ENCODE measurements at places on chromosomes 2 and 18.

DNA sequence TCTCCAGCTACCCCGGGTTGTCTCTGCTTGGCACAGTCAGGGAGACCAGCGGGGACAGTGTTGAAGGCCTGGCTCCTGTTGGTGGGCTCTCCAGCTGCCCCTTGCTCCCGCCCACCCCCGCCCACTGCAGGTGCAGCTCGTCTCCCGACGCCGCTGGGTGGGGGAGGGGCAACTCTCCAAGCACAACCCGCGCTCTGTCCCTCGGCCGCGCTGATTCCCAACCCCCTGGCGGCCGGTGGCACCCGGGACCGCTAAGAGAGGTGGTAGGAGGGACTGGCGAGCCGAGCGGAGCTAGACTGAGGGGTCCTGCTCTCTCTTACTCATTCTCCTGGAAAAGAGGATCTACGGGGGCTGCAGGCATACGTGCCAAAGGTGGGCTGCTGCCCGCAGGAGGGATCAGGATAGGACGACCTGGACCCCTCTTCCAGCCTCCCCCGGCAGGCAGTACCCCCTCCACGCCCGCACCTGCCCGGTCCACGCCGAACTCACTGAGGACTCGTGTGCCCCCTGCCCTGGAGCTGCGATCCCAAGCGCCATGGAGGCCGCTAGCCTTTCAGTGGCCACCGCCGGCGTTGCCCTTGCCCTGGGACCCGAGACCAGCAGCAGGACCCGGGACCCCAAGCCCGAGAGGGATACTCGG is 44.5 kb downstream of the DDX18 start:
- H3K36me3 ChIP-seq: no peaks in the 10 kb centered on the region
- no peak overlapping the region for H3K27ac ChIP-seq
- no peak overlapping the region for H3K4me3 ChIP-seq
- no peak for DNase-seq
- H3K4me1 ChIP-seq: no peaks in the 10 kb centered on the region

GRCh38 chr18:35183886-35184285 is 56.9 kb upstream of the ZNF397 start:
- no peaks in the 10 kb centered on the region for H3K36me3 ChIP-seq
- no peak overlapping the region for H3K27ac ChIP-seq
- H3K4me1 ChIP-seq: no peaks in the 10 kb centered on the region
- DNase-seq: no peak
- peaks cover 3% of the 10 kb centered on the region for H3K27me3 ChIP-seq
- H3K4me3 ChIP-seq: no peak overlapping the region

DNA sequence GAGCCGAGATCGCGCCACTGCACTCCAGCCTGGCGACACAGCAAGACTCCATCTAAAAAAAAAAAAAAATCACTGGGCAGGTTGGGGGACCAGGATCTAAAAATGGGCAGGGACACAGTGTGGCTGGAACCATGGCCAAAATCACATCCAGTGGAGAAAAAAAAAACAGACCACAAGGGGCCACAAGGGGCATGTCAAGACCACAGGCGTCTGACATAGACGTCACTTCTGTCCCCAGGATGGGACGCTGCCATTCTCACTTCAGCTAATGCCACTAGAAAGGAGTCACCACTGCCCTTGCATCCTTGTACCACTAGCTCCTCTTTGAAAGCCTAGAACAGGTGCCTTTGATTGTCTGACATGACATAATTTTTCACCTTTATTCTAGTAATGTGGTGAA is 2.5 kb upstream of the POMC start:
- no peak overlapping the region for H3K27ac ChIP-seq
- no peak for DNase-seq
- H3K36me3 ChIP-seq: no peaks in the 10 kb centered on the region
- H3K4me1 ChIP-seq: peaks cover 22% of the 10 kb centered on the region
- H3K4me3 ChIP-seq: no peak overlapping the region

DNA sequence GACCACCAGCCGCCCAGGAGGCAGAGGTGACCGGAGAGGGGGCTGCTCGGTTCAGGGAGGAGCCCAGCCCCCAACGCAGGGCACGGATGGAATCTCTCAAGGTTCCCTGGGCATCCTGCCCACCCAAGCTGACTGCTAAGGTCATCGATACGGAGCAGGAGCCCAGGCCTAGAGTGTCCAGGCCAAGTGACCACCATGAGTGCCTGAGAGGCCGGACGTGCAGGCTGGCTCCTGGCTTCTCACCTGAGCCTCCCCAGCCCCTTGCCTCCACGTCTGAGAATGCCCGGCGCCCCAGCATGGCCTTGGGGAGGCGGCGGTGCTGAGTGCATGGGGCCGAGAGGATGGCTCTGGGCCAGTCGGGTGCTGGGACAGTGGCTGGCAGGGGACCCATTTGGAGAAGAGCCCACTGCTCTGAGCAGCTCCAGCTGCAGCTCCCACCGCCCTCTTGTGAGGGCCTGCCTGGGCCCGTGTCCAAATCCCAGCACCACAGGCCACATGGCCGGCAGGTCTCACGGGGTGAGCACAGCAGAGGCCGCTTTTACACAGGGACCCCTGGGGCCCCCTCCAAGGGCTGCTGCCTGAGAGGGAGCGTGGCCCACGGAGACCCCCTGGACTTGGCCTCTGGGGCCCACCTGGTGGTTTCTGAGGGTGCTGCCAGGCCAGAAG is 102.8 kb upstream of the CTDP1 start:
- H3K27ac ChIP-seq: no peak overlapping the region
- H3K36me3 ChIP-seq: peaks cover 7% of the 10 kb centered on the region
- H3K27me3 ChIP-seq: no peaks in the 10 kb centered on the region
- no peak for DNase-seq
- H3K4me3 ChIP-seq: no peak overlapping the region

- peaks cover 2% of the 10 kb centered on the region for H3K4me1 ChIP-seq
- H3K4me3 ChIP-seq: no peak overlapping the region
- H3K36me3 ChIP-seq: peaks cover 1% of the 10 kb centered on the region
- DNase-seq: no peak
- H3K27ac ChIP-seq: no peak overlapping the region
- no peaks in the 10 kb centered on the region for H3K27me3 ChIP-seq
These were observed 22.4 kb downstream of the TWIST2 start for GRCh38 chr2:238870261-238870660.

DNA sequence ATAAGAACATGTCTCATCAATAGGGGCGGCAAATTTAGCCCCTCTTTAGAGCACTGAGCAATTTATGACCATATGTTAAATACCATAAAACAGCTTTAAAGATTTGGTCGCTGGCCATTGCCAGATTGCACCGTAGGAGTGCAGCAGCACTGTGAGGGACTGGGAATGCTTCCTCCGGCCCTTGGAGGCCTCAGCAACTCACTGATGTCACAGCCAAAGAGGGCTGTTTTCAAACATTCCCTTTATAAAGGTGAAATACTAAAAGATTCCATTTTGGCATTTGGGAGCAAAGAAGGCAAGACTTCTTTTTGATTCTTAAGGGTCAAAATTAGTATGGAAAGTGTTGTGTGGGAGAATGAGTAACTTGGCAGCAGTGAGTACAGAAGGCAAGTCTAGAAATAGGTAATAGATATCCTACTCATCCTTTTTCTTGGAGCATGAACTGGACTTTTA is 63.7 kb downstream of the BABAM2 start:
- H3K4me1 ChIP-seq: peaks cover 90% of the 10 kb centered on the region
- H3K36me3 ChIP-seq: peaks cover 38% of the 10 kb centered on the region
- H3K27ac ChIP-seq: peak overlapping the region; percentile 92
- no peak for DNase-seq
- no peaks in the 10 kb centered on the region for H3K27me3 ChIP-seq

GRCh38 chr2:189203177-189203799 is 23.7 kb upstream of the COL5A2 start:
- no peak for DNase-seq
- peaks cover 3% of the 10 kb centered on the region for H3K4me1 ChIP-seq
- H3K4me3 ChIP-seq: no peak overlapping the region
- H3K36me3 ChIP-seq: no peaks in the 10 kb centered on the region

DNA sequence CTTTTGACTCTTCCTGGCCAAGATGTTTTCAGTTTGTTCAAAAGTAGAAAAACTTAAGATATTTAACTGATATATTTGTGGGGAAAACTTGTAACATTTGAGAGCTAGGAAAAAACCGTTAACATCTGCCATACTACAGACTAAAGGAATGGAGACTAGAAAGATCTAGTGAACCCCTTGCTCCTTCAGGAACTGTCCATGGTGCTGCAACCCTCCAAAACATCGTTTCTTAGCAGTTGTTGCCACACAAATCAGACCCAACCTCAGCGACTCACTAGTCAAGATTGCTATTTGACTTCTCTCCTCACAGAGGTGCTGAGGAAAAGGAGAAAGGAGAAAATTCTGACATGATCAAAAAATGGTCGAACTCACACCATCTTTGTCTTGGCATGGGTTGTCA is 393.8 kb upstream of the LYPD1 start:
- H3K27me3 ChIP-seq: no peaks in the 10 kb centered on the region
- H3K4me1 ChIP-seq: no peaks in the 10 kb centered on the region
- H3K27ac ChIP-seq: no peak overlapping the region
- DNase-seq: no peak
- no peaks in the 10 kb centered on the region for H3K36me3 ChIP-seq

- no peaks in the 10 kb centered on the region for H3K4me1 ChIP-seq
- DNase-seq: no peak
- H3K27ac ChIP-seq: no peak overlapping the region
These were observed 834.9 kb upstream of the SALL3 start for GRCh38 chr18:78144669-78145068.

- H3K4me3 ChIP-seq: no peak overlapping the region
- H3K36me3 ChIP-seq: no peaks in the 10 kb centered on the region
- DNase-seq: no peak
- peaks cover 8% of the 10 kb centered on the region for H3K27me3 ChIP-seq
- no peaks in the 10 kb centered on the region for H3K4me1 ChIP-seq
These were observed 60.1 kb upstream of the RMP24 start for GRCh38 chr18:35912332-35912731.

DNA sequence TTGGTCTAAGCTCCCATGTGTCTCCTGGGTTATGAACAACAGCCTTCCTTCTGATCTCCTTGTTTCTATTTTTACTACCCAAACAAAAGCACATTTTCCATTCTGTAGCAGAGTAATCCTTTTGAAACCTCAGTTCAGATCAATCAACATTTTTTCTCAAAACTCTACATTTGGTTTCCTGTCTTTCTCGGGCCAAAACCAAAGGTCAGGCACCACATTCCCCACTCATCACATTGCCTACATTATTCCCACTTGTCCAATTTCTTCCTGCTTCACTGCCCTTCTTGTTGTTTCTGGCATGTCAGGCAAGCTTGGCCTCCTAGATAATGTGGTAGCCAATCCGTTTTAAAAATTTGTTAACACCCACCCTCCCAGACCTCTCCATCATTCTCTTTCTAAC is 196.8 kb downstream of the PPP1R1C start:
- no peak overlapping the region for H3K27ac ChIP-seq
- no peak for DNase-seq
- H3K4me1 ChIP-seq: no peaks in the 10 kb centered on the region
- H3K27me3 ChIP-seq: peaks cover 27% of the 10 kb centered on the region

- no peak overlapping the region for H3K4me3 ChIP-seq
- peaks cover 37% of the 10 kb centered on the region for H3K4me1 ChIP-seq
- H3K27ac ChIP-seq: no peak overlapping the region
- DNase-seq: no peak
- H3K36me3 ChIP-seq: no peaks in the 10 kb centered on the region
These were observed 50.6 kb downstream of the PMAIP1 start for GRCh38 chr18:59950215-59950944.

- no peak overlapping the region for H3K27ac ChIP-seq
- H3K36me3 ChIP-seq: no peaks in the 10 kb centered on the region
- H3K4me1 ChIP-seq: no peaks in the 10 kb centered on the region
- DNase-seq: no peak
- peaks cover 4% of the 10 kb centered on the region for H3K27me3 ChIP-seq
These were observed 34.6 kb upstream of the SERPINE2 start for GRCh38 chr2:224073676-224074075.

GRCh38 chr2:161028581-161028980 is 131.6 kb upstream of the TANK start:
- peaks cover 5% of the 10 kb centered on the region for H3K4me1 ChIP-seq
- H3K27me3 ChIP-seq: peaks cover 7% of the 10 kb centered on the region
- no peak overlapping the region for H3K4me3 ChIP-seq
- peak overlapping the region; percentile 71 for H3K27ac ChIP-seq
- peaks cover 10% of the 10 kb centered on the region for H3K36me3 ChIP-seq

GRCh38 chr18:79754022-79754761 is 43.5 kb upstream of the KCNG2 start:
- no peaks in the 10 kb centered on the region for H3K4me1 ChIP-seq
- no peaks in the 10 kb centered on the region for H3K27me3 ChIP-seq
- peaks cover 56% of the 10 kb centered on the region for H3K36me3 ChIP-seq
- H3K27ac ChIP-seq: no peak overlapping the region

DNA sequence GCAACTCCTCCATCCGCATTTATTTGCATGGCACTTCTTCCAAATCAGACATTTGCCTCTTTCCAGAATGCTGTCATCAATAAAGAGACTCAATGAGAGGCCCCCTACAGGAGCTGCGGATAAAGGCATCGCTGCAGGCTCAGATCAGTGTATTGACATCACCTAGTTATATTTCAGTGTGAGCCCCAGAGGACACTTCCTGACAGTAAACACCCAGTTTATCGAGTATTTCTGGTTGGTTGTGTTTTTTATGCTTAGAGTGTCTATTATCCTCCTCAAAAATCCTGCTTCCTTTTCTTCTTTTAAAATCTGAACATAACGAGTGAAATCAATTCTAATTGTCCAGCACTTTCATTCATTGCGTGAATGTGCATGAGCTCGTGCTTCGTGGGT is 38.8 kb downstream of the NRP2 start:
- no peaks in the 10 kb centered on the region for H3K36me3 ChIP-seq
- H3K27ac ChIP-seq: no peak overlapping the region
- H3K4me3 ChIP-seq: no peak overlapping the region
- H3K4me1 ChIP-seq: no peaks in the 10 kb centered on the region

DNA sequence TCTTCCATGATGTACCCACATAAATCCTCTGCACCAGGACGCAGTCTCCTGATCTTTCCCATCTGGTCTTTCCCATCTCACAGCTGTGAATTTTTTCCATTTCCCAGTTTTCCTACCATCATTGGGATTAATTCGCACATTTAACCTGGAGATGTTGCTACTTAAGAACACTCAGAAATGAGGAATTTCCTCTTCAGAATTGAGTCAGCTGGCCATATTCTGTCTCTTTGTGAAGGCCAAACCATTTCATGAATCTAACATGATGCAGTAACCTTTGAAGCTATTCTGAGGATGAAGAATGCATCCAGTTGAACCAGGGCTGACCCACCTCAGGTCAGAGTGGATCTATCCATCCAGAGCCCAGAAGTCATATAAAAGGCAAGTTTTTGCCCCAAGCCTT is 326.8 kb downstream of the SETBP1 start:
- no peak overlapping the region for H3K27ac ChIP-seq
- no peak for DNase-seq

GRCh38 chr2:125581557-125581956 is 1074.4 kb upstream of the GYPC start:
- no peak for DNase-seq
- no peaks in the 10 kb centered on the region for H3K36me3 ChIP-seq
- H3K27me3 ChIP-seq: no peaks in the 10 kb centered on the region
- no peak overlapping the region for H3K4me3 ChIP-seq
- no peaks in the 10 kb centered on the region for H3K4me1 ChIP-seq

DNA sequence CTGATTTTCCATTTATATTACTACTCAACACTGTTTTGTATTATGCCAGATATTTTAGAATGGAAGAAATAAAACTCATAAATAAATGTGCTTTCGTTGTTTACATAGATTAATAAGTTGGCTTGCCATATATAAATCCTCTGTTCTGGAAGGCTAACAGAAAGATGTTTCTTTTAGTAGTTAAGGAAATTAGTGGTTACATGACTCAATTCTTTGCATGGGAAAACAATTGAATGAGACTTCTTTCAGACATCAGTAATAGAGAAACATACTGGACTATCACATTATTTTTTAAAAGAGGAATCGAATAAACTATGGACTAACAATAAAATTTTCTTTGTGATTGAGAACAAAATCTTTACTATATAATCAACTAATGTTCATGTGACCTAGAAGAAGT is 336.5 kb downstream of the KCNS3 start:
- no peak overlapping the region for H3K27ac ChIP-seq
- H3K4me3 ChIP-seq: no peak overlapping the region
